ENCODE measurements at places on chromosomes 16 and 17.

DNA sequence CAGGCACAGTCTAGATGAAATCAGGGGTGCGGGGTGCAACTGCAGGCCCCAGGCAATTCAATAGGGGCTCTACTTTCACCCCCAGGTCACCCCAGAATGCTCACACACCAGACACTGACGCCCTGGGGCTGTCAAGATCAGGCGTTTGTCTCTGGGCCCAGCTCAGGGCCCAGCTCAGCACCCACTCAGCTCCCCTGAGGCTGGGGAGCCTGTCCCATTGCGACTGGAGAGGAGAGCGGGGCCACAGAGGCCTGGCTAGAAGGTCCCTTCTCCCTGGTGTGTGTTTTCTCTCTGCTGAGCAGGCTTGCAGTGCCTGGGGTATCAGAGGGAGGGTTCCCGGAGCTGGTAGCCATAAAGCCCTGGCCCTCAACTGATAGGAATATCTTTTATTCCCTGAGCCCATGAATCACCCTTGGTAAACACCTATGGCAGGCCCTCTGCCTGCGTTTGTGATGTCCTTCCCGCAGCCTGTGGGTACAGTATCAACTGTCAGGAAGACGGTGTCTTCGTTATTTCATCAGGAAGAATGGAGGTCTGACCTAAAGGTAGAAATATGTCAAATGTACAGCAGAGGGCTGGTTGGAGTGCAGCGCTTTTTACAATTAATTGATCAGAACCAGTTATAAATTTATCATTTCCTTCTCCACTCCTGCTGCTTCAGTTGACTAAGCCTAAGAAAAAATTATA, 1.6 kb downstream of the HBA1 start:
- DNase-seq, result no peak

DNA sequence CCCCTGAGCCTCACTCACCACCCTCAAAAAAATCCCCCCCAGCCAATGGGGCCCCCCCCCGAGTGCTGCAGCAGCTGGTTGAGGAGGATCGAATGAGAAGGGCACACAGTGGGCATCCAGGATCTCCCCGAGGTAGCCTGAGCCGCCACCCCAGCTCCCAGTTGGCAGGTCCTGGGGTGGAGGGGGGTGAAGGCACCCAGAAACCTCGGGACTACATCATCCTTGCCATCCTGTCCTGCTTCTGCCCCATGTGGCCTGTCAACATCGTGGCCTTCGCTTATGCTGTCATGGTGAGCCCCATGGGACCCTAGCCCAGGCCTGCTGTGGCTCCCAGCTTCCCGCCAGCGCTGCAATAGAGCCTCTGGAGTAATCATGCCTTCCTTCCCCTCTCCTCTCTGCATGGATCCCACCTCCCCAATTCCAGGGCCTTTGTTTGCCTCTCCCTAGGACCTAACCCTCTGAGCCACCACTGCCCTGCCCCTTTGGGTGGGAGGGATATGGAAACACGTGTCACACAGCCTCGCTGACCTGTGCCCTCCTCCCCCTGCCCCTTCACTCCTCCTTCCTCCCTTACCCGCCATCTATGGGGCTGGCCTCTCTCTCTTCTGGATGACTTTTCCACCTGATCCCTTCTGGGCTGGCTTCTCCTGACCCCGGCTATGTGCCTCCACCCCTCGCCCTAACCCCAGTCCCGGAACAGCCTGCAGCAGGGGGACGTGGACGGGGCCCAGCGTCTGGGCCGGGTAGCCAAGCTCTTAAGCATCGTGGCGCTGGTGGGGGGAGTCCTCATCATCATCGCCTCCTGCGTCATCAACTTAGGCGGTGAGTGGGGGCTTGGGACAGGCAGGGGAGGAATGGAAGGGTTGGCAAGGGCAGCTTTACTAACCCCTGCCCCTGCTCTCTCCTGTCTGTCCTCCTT, 1.9 kb downstream of the PRRT2 start:
- no peak for DNase-seq

- no peak for DNase-seq
Observed at GRCh38 chr17:61175298-61176142, 224.1 kb upstream of the TBX2 start.

GRCh38 chr17:65078441-65079160, 22.1 kb upstream of the GNA13 start:
- DNase-seq, result peak; percentile 72

- DNase-seq, result no peak
Observed at GRCh38 chr17:6868582-6868981, 37.1 kb upstream of the TEKT1 start.

DNA sequence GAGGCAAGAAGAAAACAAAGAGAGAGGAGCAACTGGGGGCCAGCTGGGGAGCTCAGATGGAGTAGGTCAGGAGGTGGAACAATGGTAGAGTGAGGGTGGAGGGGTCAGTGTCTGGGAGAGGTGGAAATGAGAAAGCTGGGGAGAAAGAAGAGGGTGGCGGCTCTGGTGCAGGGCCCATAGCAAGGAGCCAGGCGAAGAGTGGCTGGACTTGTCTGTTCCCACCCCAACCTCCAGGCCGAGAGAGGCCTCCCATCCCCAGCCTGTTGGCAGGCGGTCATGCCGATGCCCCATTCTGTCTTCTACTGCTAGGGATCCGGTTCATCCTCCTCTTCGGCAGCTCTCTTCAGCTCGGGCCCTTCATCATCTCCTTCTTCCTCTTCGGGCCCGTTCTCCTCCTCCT, 31.3 kb downstream of the AP1G1 start:
- DNase-seq, result no peak

DNA sequence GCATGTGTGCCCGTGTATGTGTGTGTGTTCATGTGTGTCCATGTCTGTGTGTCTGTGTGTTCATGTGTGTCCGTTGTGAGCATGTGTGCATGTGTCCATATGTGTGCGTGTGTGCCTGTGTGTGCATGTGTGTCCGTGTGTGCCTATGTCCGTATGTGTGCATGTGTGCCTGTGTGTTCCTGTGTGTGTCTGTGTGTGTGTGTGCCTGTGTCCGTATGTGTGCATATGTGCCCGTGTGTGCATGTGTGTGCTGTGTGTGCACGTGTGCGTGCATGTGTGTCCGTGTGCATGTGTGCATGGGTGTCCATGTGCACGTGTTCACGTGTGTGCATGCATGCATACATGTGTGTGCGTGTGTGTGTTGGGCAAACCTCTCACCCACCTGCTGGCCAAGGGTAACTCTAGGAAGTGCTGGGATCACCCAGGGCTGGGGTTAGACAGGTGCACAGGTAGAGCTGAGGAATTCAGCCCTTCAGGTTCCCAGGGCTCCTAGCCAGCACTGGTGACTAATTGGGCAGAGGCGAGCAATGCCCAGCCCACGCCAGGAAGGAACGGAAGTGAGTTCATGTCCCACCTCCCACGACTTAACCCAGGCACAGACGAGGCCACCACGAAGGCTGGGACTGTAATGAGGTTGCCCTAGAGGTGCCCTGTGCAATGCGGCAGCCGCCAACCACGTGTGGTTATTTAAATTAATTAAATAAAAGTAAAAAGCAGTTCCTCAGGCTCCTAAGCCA, 8.2 kb upstream of the CSNK1D start:
- DNase-seq, result no peak

DNA sequence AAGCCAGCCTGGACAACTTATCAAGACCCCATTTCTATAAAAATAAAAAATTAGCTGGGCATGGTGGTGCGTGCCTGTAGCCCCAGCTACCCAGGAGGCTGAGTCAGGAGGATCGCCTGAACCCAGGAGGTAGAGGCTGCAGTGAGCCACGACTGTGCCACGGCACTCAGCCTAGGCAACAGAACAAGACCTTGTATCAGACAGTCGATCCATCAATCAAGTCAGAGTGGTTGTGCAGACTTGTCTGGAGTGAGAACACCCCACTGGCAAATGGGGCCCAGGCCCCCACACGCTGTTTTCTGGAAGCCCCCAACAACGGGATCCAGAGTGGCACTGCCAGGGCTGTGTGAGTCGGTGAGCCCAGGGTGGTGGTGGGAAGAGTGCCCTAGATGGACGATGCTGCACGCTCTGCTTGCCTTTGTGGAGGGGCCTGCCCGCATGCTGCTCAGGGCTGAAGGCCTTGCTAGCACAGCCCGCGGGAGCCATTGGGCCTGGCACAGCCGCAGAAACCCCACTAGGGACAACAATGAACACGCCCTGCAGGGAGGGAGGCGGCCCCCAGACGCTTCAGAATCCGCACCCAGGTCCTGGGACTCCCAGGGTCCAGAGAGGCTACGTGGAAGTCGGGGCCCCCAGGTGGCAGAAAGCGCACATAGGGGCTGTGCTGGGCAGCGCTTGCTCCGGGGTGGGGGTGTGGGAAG, 80.1 kb upstream of the GNG13 start:
- no peak for DNase-seq

GRCh38 chr17:48441231-48441711, 11.3 kb upstream of the SKAP1 start:
- no peak for DNase-seq

DNA sequence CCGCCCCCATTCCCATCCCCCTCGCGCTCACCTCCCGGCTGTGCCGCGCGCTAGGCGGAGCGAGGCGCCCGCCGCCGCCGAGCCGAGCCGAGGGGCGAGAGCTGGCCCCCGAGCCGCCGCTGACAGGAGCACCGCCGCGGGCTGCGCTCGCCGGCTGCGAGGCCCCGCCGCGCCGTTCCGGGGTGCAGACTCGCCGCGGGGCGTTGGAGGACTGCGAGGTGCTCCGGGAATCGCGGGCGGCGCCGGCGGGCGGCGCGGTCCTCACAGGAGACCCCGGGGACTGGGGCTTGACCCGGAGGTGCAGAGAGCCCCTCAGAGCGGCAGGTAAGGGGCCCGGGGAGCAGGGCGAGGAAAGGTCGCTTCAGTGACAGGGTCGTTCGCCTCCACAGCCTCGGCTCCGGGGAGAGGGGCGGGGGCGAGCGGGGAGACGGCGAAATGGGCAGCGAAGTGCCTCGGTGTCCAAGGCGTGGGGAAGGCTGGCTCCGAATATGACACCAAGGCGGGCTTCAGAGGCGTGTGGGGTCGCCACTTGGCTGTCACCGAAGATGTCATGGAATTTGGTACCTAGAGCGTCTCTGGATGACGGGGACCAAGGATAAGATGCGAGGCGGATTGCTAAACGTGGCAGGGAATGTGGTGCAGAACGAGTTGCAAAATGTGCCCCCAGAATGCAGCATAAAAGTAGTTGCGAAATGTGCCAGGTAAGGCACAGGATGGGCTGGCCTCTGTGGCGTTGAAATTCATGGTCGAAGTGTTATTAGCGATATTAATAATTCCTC, 580 bp downstream of the TANC2 start:
- DNase-seq, result peak; percentile 42

DNA sequence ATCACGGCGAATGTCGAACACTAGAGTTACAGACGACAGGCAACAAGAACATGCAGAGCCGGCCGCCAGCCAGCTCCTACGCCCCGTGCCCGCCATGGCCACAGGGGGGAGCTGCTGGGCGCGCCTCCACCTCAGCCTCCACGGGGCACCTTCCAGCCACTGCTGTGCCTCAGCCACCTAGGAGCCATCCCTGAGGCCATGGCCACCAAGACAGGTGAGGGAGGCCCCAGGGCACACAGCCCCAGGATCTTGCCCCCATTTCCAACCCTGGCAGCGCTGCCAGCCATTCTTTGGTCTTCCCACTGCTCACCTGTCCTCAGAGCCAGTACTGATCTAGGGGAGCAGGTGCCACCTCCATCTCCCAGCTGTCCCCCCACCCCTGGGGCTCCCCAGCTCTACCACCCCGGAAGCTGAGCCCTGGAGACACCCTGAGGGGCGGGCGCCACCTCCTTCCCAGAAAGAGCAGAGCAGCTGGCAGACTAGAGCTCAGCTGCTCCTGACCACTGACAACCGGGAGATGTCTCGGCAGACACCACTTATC, 11.8 kb downstream of the GNPTG start:
- peak; percentile 19 for DNase-seq

GRCh38 chr16:56047307-56048234, 143.7 kb upstream of the GNAO1 start:
- no peak for DNase-seq

GRCh38 chr16:64390102-64390501, 731.8 kb downstream of the CDH11 start:
- no peak for DNase-seq

Data from foreskin fibroblast (primary cell).